ENCODE measurements at places on chromosomes 2 and 18. TPM values are rescaled to one million over a fixed set of nuclear protein-coding genes. Genes with fewer than 3 reads are reported as not detected.

DNA sequence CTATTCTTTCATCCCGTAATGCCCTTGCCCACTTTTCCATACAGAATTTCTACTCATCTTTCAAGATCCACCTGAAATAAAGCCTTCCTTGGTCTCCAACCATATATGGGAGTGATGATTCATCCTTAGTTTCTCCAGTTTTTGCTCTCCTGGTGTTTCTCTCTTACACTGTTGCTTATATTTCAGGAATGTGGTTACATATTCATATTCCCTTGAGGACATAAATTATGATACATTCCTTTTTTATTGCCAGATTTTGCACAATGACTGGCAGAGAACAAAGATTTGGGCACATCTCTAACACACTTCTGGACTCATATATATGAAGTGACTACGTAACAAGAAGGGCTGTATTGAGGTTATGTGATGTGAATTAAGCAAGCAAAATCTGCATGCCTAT, 1573.4 kb upstream of the NXPH2 start:
- H3K27me3 ChIP-seq: no peaks in the 10 kb centered on the region
- no peak overlapping the region for H3K27ac ChIP-seq
- no peaks in the 10 kb centered on the region for H3K4me1 ChIP-seq
- H3K4me3 ChIP-seq: no peak overlapping the region
- DNase-seq: no peak
- H3K36me3 ChIP-seq: no peaks in the 10 kb centered on the region

MERTK gene
- total RNA-seq: 15.7 TPM

DNA sequence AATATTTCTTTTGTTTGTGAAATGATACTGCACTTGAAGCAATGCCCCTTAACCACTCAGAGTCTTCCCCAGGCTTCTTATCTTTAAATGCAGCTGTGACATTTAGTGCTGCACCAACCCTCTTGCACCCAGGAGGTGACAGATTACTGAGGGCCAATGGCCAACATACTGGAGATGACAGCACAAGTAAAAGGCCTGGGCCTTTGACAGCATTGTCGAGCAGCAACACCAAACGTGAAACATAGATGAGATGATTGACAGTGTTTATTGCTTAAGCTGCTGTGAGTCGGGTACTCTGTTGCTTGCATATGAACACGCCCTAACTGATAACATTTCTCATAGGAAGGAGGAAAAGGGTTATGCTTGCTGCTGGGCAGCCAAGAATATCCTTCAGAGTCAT, 80.3 kb downstream of the THNSL2 start:
- H3K4me3 ChIP-seq: no peak overlapping the region
- no peak overlapping the region for H3K27ac ChIP-seq
- no peak for DNase-seq
- H3K36me3 ChIP-seq: no peaks in the 10 kb centered on the region

DNA sequence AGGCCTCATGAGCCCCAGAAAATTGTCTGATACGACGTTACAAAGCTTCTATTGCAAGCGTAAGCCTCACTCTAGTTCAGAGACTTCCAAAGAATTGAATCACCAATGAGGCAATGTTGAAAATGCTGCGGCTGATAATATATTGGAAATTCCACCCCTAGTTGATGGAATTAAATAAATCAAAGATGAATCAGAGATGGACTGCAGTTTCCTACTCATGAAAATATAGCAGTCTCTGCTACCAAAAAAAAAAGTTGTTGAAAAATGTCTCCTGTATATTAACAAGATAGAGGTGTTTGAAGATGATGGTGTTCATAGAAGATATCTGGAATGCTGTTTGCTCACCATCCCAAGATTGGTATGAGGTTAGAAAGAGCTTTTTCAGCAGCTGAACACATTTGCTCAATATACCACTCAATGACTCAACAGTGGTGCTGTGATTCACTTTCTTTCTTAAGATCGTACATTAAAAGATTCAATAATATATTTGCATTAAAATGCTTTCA, 99.8 kb upstream of the ARHGAP28 start:
- no peak overlapping the region for H3K27ac ChIP-seq
- no peak overlapping the region for H3K4me3 ChIP-seq
- no peak for DNase-seq
- no peaks in the 10 kb centered on the region for H3K36me3 ChIP-seq
- H3K27me3 ChIP-seq: no peaks in the 10 kb centered on the region

DNA sequence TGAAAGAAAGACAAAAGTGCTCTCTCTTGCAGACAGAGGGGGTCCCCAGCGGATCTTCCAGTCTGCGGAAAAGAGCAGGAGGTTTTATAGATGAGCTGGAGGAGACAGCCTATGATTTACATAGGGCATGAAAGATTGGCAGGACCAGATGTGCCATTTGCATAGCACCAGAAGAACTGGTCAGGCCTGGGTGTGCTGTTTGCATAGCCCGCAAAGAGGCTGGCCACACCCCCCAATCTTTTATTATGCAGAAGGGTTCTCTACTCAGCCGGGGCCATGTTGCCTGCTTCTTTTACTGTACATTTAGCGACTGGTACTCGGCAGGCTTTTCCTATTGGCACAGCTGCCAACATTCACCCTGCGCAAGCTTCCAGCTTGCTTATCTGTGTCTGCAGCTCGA, 317.6 kb downstream of the GALR1 start:
- H3K4me3 ChIP-seq: no peak overlapping the region
- H3K36me3 ChIP-seq: no peaks in the 10 kb centered on the region
- no peak overlapping the region for H3K27ac ChIP-seq
- H3K27me3 ChIP-seq: no peaks in the 10 kb centered on the region
- no peak for DNase-seq

Measured in vagina (tissue), 2 donors.